ENCODE measurements at places on chromosomes 12 and 14.

- no peak for DNase-seq
Observed at GRCh38 chr12:40647651-40648050, 44.6 kb upstream of the CNTN1 start.

DNA sequence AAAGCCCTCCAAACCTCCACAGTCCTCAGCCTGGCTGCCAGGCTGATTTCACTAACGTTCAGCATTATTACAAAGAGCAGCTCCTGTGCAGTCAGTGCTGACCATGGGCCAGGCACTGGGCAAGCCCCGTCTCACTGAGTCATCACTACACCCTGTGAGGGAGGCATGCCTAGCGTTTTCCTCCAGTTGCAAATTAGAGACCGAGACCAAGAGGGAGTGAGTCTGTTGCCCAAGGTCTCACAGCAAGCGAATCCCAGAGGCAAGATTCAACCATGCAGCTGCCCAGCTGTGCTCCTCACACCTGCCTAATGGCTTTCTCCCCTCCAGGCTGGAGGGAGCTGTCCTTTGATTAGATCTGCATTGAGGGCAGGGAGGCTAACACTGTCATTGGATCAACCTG is 229.3 kb upstream of the LHX5 start:
- no peak for DNase-seq

DNA sequence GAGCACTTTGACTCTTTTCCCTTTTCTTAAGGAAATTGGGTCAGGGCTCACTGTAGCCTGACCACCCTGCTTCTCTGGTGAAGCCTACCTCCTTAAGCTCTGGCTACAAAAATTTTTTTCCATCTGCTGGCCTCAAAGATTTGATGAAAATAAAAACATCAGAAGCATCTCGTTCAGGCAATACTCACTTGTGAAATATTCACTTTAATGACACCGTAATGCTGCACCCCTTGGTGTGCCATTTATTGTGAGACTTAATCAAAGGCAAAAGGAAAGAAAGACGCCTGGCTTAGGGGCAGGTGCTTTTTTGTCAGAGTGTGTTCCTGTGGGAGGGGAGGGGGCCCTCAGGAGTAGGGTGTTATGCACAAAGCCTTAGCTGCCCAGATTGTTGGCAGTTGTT is 155.0 kb upstream of the TMPO start:
- DNase-seq, result no peak

GRCh38 chr14:94650806-94651805 is 38.9 kb downstream of the SERPINA3 start:
- no peak for DNase-seq

DNA sequence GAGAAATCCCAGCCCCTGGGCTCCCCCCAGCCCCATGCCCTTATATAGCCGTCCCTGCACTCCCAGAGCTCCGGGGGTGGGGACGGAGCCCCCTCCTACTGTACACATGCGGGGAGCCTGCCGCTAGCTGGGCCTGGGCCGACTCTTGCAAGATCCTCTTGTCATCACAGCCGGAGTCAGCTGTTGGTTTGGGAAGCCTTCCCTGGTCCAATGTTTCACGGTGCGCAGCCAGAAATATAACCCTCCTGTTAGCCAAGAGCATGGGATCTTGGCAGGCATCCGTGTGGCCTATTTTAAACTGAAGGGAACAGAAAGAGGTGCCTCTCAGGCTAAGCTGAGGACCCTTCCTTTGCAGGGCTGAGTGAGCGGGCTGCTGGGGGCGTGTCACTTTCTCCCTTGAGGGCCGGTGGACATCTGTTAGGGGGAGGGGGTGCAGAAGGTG is 175.3 kb downstream of the TSPAN9 start:
- peak; percentile 86 for DNase-seq

- DNase-seq, result no peak
Observed at GRCh38 chr12:10214136-10214894, 1.6 kb downstream of the GABARAPL1 start.

DNA sequence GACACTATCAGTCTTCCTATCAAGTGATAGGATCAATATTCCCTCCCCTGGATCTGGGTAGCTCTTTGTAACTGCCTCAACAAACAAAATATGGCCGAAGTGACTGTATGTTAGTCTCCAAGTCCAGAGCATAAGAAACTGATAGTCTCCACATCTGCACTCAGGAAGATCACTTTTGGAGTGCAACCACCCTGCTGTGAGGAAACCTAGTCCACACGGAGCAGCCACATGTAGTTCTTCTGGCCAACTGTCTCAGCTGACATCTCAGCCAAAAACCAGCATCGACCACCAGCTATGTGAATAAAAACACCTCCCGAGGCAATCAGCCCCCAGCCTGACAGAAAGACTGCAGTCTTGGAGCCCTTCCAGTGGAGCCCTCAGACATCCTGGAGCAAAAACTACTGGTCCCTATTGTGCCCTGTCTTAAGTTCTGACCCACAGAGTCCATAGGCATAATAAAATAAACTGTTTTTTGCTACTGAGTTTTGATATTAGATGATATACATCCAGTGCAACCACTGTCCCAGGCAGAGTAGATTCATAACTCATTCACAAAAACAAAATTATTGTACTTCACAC is 143.8 kb downstream of the MED13L start:
- peak; percentile 64 for DNase-seq

- no peak for DNase-seq
Observed at GRCh38 chr12:32612658-32613614, 66.2 kb upstream of the DNM1L start.

DNA sequence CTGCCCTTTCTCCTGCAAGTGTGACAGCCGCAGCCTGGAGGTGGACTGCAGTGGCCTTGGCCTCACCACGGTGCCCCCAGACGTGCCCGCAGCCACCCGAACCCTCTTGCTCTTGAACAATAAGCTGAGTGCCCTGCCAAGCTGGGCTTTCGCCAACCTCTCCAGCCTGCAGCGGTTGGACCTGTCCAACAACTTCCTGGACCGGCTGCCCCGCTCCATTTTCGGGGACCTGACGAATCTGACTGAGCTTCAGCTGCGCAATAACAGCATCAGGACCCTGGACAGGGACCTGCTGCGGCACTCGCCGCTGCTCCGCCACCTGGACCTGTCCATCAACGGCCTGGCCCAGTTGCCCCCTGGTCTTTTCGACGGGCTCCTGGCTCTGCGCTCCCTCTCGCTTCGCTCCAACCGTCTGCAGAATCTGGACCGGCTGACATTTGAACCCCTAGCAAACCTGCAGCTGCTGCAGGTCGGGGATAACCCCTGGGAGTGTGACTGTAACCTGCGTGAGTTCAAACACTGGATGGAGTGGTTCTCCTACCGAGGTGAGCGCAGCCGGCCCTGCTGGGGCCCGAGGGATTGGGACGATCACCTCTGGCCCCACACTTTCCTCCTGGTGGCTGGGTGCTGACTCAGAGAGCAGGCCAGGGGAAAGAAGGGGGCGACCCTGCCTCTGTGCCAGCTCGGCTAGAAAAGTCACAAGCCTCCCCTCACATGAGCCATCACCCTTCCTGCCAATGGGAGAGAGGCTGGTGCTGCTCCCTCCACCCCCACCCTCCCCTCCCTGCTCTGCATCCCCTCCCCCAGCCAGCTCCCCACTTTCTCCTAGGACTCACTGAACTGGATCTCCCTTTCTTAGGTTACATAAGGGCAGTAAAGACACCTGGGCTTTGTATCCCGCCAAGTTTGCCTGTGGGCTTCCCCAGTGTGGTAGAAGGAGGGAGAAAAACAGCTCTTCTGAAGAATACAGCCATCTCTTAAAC is 10.9 kb downstream of the LRTM2 start:
- DNase-seq, result no peak

DNA sequence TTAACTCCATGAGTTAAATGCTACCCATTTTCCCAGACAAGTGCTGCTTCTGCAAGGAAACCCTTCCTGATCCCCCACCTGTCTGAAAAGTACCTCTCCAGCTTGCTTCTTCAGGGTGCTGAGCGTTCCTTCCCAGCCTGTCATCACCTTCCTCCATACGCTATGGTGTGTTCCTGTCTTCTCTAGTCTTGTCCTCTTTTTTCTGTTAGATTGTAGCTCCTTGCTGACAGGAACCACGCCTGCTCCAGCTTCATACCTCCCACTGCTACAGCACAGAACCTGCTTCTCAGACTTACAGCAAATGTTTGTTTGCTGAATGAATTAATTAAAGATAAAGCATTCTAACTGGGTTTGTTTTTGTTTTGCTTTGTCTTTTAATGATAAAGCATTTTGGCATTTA is 39.1 kb downstream of the ERH start:
- no peak for DNase-seq

DNA sequence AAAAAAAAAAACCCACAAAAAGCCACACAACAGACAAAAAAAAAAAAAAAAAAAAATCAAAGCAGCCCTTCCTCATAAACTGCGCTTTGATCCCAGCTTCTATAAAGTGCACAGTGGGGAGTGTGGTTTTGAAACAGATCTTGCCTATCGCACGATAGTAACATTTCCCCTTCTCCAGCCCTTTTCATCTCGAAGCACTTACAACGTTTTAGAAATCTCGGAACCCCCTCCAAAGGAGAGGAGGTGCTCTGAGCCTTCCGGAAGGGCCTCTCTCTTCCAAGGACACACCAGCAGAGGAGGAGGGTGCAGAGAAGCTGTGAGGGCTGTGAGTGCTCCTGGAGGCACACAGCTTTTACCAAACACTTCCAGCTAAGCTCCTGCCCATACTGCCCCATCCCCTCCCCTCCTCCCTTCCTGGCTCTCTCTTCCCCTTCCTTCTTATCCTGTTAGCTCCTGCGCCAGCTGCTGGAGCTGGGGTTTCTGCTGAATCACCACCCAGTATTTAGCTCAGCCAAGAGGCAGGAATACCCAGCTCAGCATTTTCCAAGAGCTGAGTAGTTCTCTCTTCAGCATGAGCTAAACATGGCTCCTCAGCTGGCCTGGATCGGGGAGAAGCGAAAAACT is 28.4 kb downstream of the SLC7A8 start:
- peak; percentile 73 for DNase-seq

DNA sequence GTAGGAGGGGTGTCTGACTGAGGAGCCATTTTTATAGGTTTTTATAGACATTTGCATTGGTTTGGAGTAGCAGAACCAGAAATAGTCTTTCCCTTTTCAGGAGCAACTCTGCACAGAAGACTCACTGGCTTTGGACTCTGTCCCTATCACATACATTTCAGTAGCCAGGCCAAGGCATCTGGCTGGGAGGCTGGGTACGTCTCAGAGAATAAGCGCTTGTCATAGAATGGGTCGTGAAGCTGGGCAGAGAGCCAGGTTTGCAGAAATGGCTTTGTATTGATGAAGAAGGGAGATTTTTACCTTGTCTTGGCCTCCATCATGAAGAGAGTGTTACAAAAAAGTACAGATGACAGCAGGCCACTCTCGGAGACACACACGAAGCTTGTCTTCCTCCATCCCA is 98.6 kb downstream of the CACNA1C start:
- peak; percentile 21 for DNase-seq

- no peak for DNase-seq
Observed at GRCh38 chr14:71122866-71123565, 215.8 kb downstream of the PCNX1 start.

Measured in NCI-H446 treated with DMSO at 0.1 percent for 48 hours (cell line).